ENCODE measurements at places on chromosomes 11 and 22.

GRCh38 chr22:39653787-39654077 is 83.2 kb downstream of the CACNA1I start:
- DNase-seq = no peak

DNA sequence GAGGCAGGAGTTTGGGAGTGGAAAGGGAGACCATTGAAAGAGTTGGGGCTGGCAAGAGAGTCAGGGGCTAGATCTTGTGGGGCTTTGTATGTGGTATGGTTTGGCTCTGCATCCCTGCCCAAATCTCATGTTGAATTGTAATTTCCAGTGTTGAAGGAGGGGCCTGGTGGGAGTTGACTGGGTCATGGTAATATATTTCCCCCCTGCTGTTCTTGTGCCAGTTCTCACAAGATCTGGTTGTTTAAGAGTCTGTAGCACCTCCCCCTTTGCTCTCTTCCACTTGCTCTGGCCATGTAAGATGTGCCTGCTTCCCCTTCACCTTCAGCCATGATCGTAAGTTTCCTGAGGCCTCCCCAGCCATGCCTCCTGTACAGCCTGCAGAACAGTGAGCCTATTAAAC is 10.1 kb upstream of the RAB3IL1 start:
- DNase-seq = no peak

DNA sequence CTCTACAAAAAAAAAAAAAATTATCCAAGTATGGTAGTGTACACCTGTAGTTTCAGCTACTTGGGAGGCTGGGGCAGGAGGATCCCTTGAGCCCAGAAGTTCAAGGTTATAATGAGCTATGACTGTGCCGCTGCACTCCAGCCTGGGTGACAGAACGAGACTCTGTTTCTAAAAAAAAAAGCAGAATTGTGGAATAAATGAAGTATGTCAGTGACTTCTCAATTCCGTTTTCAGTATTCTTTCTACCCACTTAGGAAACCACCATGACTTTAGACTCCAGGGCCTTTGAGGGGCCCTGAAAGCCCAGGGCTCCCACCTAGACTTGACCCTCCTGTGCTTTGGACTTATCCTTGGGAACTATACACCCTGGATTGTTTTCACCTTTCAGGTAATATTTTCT is 6.5 kb upstream of the NUP160 start:
- DNase-seq = no peak

- peak; percentile 32 for DNase-seq
These were observed 9.7 kb downstream of the SRSF8 start for GRCh38 chr11:95076416-95076815.

GRCh38 chr11:61951484-61952135 is 1.5 kb downstream of the BEST1 start:
- no peak for DNase-seq

DNA sequence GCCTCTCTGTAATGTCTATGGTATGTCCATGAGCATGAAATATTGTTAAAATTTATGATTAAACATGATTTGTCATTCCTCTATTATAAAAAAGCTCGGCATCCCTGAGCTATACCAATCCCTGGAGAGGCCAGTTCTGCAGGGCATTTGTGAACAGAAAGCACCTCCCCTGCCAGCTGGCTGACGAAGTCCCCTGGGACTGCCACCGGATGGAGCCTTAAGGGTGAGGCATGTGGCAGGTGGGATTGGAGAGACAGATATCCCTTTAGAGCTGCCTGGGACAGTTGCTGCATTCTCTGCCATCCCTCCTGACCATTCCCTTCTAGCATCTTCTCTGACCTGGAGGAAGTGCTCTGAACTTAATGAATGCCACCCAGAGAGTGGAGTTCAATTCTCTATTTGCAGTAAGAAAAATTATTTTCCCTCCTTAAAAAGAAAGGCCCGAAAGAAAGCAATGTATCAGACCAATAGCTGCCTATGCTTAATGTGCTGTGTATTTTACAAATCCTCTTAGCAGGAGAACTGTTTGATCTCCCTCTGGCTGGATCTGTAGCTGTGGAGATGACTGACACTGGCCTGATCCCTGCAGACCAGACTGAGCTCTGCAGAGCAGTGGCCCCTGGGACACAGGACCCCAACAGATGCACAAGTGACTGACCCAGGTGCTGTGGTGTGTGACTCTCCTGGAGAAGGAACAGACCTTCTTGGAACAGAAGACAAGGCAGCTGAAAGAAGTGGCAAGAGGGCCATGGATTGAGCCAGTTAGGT is 219.0 kb upstream of the NAV2 start:
- DNase-seq = no peak

Data from fibroblast of skin of left quadriceps (primary cell).